Left ventricle myocardium inferior (tissue), 1 donor: ENCODE measurements at places on chromosomes 7 and 10. TPM values are rescaled to one million over a fixed set of nuclear protein-coding genes. Genes with fewer than 3 reads are reported as not detected.

- DNase-seq: no peak
These were observed 22.9 kb upstream of the INSIG1 start for GRCh38 chr7:155274633-155275355.

DNA sequence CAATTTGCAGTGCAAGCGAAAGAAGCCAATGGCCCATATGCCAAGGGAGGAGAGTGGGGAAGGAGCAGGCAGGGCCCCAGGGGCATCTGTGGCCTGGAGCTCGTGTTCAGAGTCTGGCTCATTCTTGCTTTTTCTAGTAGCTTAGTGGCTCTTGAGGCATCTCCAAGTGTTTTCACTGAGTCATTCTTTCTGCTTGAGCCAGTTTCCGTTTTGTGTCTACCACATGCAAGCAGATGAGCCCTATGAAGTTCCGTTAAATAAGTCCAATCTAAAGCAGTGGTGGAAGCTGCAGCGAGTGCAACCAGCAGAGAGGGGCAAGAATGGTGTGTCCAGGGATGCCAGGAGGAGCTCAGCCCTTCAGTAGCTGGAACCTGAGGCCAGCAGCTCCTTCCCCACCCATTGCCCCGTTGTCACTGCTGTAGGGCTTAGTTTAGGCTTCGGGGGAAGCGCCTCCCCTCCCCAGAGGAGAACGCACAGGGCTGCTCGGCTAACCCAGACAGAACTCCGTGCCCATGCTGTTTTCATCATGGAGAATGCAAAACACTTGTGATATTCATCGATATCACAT, 57.4 kb upstream of the EBF3 start:
- DNase-seq: no peak

GRCh38 chr10:49010865-49011264, 71.2 kb upstream of the LRRC18 start:
- no peak for DNase-seq

DNA sequence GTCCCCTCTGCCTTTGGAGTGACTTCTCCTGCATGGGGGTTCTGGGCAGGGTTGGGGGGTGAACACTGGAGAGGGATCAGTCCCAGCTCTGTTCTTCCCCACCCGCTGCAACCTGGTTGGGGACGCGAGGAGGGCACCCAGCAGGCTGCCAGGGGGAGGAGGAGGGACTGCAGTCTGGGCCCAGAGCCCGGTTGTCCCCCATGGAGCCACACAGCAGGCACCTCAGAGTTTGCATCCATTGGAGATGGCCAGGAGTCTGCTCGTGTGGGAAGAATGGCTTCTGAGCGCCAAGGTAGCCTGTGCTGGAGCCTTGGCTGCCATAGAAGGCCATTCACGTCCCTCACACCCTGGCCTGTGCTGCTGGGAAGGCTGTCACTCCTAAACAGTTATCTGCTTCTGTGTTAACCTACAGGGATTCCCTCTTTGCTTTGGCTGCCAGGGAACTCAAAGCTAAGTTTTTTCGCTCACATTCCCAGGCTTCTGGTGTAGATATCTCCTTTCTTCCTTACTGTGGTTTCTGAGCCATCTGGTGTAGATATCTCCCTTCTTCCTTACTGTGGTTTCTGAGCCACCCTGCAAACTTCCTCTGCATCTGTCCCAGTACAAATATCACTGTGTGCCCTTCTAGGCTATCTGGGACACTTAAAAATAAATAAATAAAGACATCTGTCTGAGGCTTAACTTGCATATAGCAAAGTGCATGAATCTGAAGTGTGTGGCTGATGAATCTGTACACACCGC, 133.7 kb downstream of the LHPP start:
- peak; percentile 11 for DNase-seq

The CALML5 gene
- total RNA-seq: not detected

The CALN1 gene
- not detected for total RNA-seq

The HABP2 gene
- total RNA-seq: not detected
